ENCODE measurements at places on chromosomes 13 and 19.

- no peak for DNase-seq
Measured at GRCh38 chr19:15123900-15124299, 16.7 kb downstream of the SYDE1 start.

DNA sequence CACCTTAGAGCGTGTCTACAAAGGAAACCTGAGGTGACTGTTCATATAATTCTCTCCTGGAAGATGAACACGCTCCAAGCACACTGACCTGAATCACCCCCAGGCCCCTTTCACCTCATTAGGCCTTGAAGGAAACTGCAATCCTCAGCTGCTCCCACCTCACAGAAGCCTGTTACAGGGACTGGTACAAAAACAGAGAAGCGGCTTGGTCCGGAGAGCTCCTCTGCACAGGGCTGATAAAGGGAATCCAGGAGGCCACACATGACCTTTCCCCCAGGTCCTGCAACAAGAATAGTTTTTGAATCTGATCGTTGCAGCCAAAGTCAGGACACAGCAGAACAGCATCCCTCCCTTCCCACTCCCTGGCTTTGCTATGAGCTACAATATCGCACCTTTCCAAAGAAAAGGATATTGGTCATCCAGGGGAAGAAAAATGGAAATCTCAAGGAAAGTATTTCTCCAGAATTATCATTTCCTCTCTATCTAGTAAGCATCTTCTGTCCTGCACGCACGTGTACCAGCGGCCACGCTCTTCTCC lies 666.7 kb downstream of the UQCRFS1 start:
- DNase-seq, result no peak

DNA sequence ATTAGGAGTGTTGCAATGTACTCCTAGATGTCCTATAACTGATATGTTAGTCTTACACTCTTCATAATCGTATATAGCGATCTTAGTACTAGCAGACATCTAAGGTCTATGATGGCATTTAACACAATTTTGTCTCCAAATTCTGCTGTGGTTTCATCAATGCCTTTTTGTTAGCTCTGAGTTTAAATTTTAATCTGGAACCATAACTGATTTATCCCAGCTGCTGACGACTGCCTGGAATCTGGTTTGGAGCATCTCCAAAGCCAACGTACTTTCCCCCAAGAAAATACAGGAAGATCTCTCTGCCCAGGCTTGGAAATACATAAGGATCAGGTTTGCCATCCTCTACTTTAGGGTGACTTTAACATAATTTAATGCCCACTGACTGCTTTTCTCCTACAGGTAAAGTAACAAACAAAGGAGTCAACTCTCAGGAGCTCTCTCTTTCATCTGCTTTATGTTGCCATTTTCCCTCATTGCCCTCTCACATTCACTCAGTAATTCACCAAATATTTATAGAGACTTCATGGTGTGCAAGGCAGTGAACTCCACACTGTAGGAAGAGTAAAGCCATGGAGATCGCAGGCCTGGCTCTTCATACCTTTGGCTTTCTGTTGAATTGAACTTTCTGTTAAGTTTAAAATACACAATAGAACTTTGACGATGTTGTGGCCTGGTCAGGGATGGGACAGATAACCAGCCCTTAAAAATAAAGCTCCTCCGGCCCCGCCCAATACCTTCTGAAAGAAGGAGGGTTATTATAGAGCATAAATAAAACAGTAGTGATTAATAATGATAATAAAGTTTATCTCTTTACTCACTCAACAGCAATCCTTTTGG lies 23.3 kb upstream of the SPART start:
- DNase-seq, result no peak

DNA sequence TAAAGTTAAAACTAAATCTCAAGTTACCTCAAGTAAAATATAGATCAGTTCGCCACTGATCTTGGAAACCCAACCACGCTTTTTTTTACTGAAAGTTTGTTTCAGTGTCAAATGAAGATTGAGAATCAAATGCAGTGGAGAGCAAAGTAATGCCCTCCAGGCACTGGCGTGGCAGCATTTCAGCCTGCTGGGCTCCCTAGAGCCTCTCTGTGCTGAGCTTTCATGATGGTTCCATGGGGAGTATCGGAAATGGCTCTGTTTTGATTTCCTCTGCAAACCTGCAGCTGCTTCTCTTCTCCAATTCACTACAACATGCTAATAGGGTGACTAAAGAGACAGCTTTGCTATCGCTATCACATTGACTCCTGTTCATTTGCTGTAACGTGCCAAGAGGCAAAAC lies 141.6 kb downstream of the FGF14 start:
- DNase-seq, result no peak
